ENCODE measurements at places on chromosomes 11 and 22.

DNA sequence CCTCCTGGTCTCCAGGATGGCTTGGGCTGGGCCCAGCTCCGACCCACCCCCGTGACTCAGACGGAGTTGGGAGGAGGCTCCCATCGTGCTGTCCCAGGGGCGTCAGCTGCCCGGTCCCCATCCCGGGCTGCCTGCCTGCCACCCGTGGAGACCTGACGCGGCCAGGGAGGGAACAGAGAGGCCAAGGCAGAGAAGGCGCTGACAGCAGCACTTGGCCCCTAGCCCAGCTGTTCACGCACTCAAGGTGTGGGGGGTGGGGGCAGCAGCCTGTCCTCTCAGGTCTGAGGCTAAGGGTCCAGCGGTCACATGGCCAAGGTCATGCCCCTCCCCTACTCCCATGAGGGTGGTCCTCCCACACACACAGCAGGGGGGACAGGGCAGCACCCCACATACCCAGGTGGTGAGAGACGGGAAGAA, 48.6 kb downstream of the ELFN2 start:
- DNase-seq: no peak

DNA sequence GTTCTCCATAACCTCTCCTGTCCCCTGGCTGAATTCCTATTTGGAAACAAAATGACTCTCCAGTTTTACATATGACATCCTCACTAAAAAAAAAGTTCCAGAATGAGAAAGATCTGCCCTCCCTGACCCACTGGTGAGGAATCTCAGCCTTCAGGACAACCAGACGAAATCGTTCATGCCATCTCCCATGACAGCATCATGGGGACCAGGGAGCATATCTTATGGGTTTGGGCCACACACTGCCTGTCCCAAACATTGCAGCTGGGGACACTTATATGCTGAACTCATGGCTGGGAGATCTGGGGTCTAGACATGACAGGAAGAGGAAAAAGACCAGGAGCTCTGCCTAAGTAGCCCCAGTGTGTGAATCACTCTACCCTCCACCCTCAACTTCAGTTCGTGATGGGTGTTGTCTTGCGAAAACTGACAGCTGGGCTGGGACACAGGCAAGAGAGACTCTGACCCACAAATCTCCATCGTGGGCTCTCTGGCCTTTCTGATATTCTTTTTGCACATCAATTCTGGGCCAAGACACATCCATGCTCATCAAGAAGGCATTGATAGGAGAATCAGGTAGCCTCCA, 102.0 kb downstream of the ZNF280B start:
- DNase-seq: no peak

GRCh38 chr11:126354631-126355323, 709 bp upstream of the ST3GAL4 start:
- no peak for DNase-seq

- DNase-seq: no peak
Observed at GRCh38 chr11:47913529-47914244, 65.5 kb upstream of the NUP160 start.

DNA sequence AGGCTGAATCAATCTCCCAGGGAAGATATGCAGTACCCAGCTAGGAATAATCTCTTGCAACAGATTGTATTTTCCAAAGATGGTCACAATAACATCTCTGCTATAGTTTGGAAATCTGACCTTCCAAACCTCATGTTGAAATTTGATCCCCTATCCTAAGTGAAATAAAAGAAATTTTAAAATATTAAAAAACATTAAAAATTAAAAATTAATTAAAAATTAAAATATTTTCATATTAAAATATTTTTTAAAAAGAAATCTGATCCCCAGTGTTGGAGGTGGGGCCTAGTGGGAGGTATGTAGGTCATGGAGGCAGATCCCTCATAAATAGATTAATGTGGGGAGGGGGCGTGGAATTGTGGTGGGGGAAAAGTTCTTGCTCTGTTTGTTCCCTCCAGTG, 79.7 kb downstream of the FAM168A start:
- DNase-seq: no peak

DNA sequence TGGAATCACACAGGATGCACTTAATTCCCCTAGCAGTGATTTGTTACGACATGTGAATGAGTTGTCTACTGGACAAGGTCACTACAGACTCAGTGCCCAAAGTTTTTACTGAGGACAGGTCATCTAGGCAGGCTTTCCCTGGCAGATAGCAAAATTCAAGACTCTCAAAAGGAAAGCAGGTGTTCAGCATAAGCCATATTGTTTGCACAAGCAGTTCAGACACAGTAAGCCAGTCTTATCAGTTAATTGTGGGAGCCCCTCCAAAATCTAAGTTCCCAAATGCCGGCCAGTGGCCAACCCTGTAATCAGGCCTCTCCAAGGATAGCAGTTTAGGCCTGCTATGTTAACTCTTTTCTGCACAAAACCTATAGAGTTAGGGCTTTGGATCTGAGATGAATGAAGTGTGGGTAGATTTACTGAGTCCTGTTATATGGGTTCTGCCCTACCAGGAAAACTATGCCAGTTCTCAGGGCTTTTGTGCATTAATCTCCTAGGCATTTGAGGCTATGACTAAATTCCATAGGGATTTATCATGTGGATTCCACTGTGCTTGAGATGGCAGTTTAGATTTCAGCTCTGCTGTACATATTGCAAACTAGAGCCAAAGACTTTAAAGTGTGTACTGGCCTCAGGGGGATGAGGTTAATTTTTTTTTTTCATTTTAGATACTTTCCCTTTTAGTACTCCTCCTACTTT, 4.8 kb upstream of the ARHGEF12 start:
- DNase-seq: no peak

DNA sequence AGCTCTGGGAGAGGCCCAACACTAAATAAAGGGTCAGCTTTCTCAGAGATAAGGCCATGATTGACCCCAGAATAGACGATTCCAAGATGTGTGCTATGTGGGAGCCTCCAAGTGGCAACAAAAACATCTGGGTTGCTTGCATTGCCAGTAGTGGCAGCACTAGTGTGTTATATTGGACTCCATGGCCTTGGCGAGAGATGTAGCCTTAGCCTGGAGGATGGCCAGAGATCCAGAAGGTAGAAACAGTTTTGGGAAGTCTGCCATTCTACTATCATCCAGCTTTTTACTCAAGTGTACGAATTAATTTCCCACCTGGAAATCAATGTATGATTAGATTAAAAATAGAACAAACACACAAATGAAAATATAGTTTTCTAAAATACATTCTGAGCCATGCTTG, 3.0 kb downstream of the OR8D4 start:
- DNase-seq: no peak

- DNase-seq: no peak
Observed at GRCh38 chr22:28430466-28431025, 249.1 kb downstream of the TTC28 start.

- no peak for DNase-seq
Observed at GRCh38 chr22:33328789-33329296, 270.7 kb upstream of the SYN3 start.

Data from stimulated activated CD4-positive, alpha-beta T cell treated with anti-CD3 and anti-CD28 coated beads, Interleukin-1b, Interleukin-23, amount 100 ng/mL, for 1 hour (primary cell).